Right hindlimb (tissue), 1 donor: ENCODE measurements at places on chromosomes 7 and 10.

DNA sequence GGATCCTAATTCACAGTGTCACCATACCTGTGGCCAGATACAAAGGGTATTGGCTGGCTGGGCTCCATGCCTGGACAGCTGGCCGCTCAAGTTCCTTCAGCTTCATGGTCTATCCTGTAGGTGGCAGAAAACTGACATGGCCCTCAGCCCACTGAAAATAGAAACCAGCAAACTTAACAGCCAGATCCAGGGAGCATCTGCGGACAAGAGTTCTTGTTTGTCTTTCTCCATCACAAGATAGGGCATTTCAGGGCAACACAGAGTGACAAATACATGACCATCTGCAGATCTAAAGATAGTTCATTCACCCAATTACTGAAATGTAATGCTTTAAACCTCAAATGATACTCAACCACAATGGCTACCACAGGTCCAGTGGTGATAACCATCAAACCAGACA, 2.8 kb downstream of the SEC31B start:
- DNase-seq, result no peak

DNA sequence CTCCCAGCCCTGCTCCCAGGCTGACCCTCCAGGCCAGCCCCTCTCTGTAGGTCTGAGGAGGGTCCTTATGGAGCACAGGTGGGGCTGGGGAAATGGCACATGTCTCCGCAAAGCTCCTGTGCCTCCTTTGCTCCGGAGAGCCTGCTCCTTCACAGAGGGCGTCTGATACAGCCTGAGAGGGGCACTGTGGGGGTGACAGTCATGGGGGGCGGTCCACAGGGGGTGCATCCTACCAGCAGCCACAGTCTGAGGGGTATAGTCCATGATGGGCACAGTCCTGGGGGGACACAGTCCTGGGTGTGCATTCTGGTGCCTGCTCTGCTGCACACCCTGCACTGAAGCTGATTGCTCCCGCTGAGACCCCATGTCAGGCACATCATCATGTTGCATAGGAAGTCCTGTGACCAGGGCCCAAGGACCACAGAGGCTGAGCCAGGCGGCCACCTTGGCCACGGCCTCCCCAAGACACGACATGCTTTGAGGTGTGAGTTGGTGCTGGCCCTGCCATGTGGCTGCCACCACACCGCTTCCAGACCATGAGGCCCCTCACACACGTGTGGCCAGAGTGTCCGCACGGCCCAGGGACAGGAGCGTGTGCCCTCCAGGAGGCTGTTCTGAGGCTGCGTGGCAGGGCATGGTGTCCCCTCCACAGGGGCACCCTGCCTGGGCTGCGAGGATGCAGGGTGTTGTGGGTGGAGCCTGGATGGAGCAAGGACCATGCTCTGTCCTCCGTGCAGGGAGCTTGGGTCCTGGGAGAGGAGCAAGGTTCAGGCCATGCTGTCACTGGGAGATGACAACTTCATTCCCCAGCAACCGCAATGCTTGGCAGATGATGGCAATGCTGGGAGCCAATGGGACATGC, 59.2 kb downstream of the PWWP2B start:
- DNase-seq, result no peak

GRCh38 chr7:150322114-150322832, 882 bp upstream of the LRRC61 start:
- DNase-seq, result no peak

GRCh38 chr10:69455006-69455763, 3.9 kb downstream of the TSPAN15 start:
- DNase-seq, result no peak

- DNase-seq, result no peak
These were observed 13.0 kb upstream of the STK31 start for GRCh38 chr7:23696916-23697441.

GRCh38 chr10:121449482-121449924, 148.7 kb downstream of the FGFR2 start:
- no peak for DNase-seq

GRCh38 chr10:132939957-132940790, 2.2 kb downstream of the CFAP46 start:
- no peak for DNase-seq

DNA sequence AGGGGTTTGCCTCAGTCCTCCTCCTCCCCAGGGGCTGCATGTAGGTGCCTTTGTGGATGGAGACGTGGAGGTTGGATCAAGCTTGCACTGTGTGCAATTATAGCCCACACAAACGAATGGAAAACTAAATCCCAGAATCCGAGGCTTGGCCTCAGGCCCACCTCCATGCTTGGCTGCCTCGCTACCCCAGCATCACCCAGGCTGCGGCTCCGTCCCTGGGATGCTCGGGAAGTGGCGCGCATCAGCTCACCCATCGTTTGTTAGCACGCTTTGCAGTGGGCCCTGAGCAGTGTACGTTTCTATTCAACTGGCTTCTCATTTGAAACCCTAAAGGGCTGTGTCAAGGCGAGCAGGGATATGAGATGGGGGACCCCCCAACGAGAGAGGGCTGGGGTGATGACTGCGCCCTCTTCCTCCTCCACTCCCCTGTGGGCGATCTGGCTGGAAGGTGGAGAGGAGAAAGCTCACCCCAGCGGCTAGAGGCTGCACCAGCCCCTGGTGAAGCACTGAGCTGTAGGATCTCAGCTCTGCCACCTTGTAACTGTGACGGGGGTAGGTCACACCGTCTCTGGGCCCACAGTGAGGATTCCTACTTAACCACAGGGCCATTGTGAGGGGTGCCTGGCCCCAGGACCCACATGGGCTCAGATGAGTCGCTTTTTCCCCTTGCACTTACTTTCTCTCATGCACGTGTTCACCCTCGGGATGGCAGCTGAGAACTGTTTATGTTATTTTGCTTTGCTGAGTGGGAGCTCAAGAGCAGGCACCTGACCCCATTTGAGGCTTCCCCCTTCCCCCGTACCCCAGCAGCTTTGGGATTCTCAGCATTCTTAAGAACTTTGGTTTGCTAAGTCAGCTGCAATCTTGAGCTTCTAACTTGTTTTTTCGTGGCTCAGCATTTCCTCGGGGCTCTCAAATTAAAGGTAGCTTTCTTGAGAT, 12.7 kb upstream of the BTBD16 start:
- peak; percentile 36 for DNase-seq

DNA sequence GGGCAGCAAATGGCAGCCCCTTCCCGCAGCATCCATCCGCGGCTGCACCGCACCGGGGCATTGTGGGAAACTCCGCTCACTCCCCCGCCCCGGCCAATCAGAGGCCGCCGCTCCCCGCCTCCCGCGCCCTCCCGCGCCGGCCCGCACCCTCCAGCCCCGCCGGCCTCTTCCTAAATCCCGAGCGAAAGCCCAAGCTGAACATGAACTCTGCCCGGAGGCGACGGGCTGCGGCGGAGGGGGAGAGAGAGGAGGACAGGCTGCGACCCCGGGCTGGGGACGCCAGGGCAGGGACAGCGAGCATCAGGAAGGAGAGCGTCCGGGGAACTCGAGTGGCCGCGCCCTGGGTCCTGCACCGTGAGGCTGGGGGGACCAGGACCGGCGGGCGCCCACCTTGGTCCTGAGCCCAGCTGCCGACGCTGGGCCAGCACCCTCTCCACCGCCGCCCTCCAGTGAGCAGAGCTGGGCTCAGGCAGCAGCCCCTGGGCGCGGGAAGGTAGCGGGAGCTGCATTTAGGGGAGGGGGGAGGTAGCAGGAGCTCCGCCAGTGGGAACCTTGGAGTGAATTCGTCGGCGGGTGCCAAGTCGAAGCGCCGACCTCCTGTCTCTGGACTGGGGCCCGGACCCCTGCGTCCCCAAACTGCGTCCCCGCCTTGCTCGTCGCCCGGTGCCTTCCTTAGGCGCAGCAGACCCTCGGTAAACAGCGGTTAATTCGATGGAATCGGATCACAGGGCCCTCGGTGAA, at the start of gene DGKI:
TSS of gene DGKI (minus strand) at position 148 of the 741 bp plus-strand sequence.
- DNase-seq, result peak; percentile 43

- DNase-seq, result no peak
These were observed 369.0 kb downstream of the PARD3 start for GRCh38 chr10:34446049-34446448.

- DNase-seq, result no peak
These were observed 86.8 kb downstream of the NOD1 start for GRCh38 chr7:30391806-30392205.

GRCh38 chr10:5014936-5015335, 11.3 kb upstream of the AKR1C2 start:
- no peak for DNase-seq

GRCh38 chr7:16419859-16420258, 1.5 kb downstream of the CRPPA start:
- DNase-seq, result no peak

DNA sequence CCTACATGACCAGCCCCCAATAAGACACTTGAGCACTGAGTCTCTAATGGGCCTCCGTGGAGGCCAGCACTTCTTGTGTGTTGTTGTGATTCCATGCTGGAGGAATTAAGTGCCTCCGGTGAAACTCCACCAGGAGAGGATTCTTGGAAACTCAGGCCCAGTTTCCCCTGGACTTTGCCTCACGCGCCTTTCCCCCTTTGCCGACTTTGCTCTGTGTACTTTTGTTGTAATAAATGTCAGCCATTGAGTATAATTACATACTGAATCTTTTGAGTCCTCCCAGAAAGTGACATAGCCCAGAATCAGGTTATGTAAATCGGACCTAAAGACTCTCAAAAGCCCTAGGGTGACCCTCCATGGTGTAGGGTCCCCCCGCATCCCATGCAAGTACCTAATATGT, 82.4 kb downstream of the DLG5 start:
- DNase-seq, result no peak

- DNase-seq, result no peak
These were observed 124.1 kb downstream of the ZNF365 start for GRCh38 chr10:62498271-62498670.

GRCh38 chr7:43593010-43593409, 10.1 kb downstream of the STK17A start:
- no peak for DNase-seq

DNA sequence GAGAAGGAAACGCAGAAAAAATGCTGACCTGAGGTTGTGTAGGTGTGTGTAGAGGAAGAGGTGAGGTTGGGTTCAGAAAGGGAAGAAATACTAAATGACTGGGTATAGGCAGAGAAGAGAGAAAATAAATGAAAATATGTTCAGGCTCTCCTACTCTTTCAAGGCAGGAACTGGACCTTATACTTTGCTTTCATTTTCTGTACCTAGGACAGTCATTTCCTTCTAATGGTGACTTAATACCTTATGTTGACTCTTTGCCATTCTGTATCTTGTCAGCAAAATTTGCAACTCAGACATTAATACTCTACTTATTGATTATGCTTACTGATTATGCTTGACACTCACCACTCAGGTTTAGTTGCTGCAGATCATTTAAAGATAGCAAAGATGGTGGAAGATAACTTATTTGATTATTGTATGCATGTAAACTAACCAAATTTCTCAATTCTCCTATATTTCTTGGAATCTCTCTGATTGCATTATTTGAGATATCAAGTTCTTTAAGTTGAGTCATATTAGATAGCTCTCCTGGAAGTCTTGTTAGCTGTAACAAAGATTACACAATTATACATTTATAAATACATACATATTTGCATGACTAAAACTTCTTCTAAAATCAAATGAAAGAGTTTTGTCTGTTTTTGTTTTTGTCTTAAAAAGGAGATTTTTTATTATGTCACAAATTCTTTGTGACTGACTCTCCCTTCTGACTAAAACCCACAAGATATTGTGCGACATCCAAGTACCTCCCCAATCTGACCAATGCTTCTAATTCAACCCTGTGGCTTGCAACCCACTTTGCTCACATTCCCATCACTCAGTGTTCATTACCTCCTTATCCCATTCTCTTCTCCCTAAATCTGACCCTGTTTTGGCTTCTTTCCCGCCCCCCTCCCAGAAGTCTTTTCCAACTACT, 20.0 kb downstream of the LRRD1 start:
- no peak for DNase-seq

DNA sequence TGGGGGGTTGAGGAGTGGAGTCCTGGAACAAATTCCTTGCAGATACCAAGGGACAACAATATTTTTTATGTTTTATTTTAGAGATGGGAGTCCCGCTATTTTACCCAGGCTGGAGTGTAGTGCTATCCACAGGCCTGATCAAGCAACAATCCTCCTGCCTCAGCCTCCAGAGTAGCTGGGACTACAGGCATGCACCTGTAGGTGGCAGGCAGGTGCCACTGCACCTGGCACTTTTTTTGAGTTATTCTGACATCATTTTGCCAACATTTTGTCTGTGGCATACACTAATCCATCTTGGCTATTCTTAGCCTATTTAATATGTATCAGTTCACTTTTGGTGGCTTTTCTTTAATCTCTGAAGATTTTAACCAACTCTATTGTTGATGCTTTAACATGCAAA, 317.8 kb upstream of the MTPN start:
- no peak for DNase-seq

DNA sequence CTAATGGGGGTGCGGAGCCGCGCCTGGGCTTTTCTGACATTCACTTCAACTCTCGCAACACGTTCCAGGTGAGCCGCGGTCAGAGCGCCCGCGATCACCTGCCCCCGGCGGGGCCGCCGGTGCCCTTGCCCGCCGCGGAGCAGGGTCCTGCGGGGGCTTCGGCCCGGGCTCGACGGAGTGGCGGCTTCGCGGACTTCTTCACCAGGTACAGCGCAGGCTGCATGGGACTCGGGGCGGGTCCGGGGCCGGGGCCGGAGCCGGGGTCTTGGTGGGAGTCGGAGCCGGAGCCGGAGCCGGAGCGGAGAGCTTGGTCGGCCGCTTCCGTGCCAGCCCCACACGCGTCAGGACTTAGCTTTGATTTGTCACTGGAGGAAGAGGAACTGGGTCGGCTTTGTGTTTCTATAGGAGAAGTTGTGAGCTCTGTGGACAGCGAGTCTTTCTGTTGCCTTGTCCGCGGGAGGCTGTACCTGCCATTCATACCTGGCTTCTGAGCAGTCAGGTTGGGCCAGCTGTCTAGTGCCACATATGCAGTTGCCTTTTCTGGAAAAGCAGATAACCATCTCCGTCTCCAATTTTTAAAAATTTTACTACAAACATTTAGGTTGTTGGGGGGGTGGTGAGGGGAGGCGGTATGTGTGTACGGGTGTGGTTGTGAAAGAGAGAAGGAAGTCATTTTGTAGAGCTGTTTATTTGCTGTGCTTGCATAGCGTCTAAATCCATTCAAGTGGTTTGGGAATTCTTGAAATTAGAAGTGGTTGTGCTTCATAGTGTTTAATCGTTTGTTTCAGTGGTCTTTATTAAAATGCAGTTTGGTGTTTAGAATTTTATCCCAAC, 1.3 kb downstream of the TBC1D12 start:
- DNase-seq, result peak; percentile 75

- peak; percentile 64 for DNase-seq
These were observed 164.4 kb downstream of the RGS10 start for GRCh38 chr10:119377958-119378736.

DNA sequence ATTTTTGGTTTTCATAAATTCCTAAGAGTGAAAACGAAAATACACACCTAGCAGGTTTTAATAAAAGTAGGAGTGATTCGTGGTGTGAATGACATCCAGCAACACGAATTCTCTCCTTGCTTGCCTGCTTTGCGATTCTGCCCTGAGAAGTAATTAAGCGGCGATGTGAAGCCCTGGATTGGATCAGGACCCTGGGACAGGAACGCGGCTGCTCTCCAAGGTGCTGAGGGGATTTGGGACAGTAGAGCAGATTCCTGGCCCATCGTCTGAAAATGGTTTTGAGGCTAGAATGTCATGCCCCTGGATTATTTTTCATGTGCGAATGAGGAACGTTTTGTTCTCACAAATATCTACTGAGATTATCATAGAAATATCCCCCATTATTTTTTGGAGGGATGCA, 7.8 kb downstream of the NPS start:
- peak; percentile 68 for DNase-seq

GRCh38 chr10:13263591-13263990, 29.4 kb upstream of the UCMA start:
- peak; percentile 45 for DNase-seq

- DNase-seq, result no peak
These were observed 132.3 kb downstream of the THSD7A start for GRCh38 chr7:11699666-11700065.
